ENCODE measurements at places on chromosomes 11 and 22.

DNA sequence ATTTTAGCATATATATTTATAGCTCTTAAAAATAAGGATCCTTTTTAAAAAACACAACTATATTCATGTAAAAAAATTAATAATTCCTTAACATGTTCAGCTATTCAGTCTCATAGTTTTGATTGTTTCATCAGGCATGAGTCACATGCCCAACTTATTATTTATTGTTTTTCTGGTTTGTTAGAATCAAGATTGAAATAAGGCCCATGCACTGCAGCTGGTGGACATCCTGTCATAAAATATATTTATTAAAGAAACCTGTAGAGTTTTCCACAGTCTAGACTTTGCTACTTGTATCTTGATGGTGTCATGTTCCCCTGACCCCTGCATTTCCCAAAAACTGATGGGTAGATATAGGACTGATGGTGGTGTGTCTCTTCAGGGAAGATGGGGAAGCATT is 77.4 kb downstream of the PARVA start:
- DNase-seq, result no peak

GRCh38 chr11:126518071-126518971 is 162.8 kb downstream of the ST3GAL4 start:
- DNase-seq, result no peak

DNA sequence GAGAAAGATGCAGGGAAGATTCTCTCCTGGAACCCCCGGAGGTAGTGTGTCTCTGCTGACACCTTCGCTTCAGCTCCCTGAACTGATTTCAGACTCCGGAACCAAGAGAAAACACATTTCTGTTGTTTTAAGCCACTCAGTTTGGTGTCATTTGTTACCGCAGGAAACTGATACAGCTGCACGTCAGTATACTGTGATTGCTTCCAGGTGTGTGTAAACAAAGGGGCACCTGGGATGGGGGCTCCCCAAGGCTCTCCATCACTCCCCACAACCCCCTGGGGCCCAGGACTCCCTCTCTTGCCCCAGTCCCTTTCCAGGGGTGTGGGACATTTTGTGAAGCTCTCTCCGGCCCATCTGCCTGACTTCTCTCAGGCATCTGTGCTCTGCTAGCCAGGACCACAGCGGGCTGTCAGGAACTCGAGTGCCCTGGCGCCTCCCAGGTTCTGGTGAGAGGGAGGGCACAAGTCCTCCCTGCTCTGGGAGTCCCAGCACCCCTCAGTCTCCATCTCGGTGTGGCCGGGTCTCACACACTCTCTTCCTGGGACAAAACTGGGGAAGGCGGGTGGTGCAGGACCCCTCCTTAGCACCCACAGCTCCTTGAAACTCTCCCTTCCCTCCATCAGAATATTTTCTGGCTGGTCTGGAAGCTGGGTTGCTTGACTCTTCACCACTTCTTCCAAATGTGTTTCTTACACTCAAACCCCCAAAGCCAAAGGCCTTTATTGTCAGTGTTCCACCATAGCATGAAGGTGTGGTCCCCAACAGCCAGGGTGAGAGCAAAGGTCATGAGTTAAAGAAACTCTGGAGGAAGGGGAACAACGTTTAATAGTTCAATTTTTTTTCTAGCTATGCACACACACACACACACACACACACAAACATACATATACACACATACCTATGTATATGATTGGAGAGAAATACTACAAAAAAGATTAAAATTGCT is 35.0 kb upstream of the TSKU start:
- no peak for DNase-seq

GRCh38 chr11:101126551-101127196 is 2.9 kb downstream of the PGR start:
- DNase-seq, result no peak
